T-helper 1 cell treated with Interleukin-12 subunit alpha and Interleukin-12 subunit beta and Interleukin-4 antibody, amounts not matched to agents 30 ng/mL and 1 ng/mL, for 36 hours (primary cell): ENCODE measurements at places on chromosomes 16 and 17. TPM values are rescaled to one million over a fixed set of nuclear protein-coding genes. Genes with fewer than 3 reads are reported as not detected.

Gene TP53TG3F
- not detected in 2 replicates for total RNA-seq

Gene C16orf54
- total RNA-seq = 61.6 and 65.2 TPM in 2 replicates

Gene BICDL2
- total RNA-seq = 0.51 and 0.61 TPM in 2 replicates

Gene SLC16A6
- 4.9 and 5.1 TPM in 2 replicates for total RNA-seq

Gene FGF11
- 15.0 and 15.4 TPM in 2 replicates for total RNA-seq
